A549 treated with CpdA at 1 μM for 4 hours (cell line): ENCODE measurements at places on chromosomes 5 and 9. TPM values are rescaled to one million over a fixed set of nuclear protein-coding genes. Genes with fewer than 3 reads are reported as not detected.

Gene GMCL2
- total RNA-seq: not detected in 5 replicates

Gene ROR2
- 1.4 to 2.9 TPM (median 1.7 TPM) in 5 replicates for total RNA-seq

Gene LECT2
- total RNA-seq: not detected in 5 replicates

Gene MYOZ3
- 0.05 to 0.09 TPM (median 0.06 TPM) in 4 of 5 replicates, not detected in the other for total RNA-seq

Gene DCTN3
- total RNA-seq: 103 to 115 TPM (median 112 TPM) in 5 replicates

Gene COL15A1
- 0.25 to 0.36 TPM (median 0.28 TPM) in 5 replicates for total RNA-seq

Gene EPB41L4A
- 1.3 to 2.1 TPM (median 1.5 TPM) in 5 replicates for total RNA-seq

Gene PAEP
- 0.14 to 0.27 TPM (median 0.21 TPM) in 3 of 5 replicates, not detected in the others for total RNA-seq

Gene GFI1B
- 0.07 TPM in 1 of 5 replicates, not detected in the others for total RNA-seq

Gene HSD17B3
- 0.17 TPM in 1 of 5 replicates, not detected in the others for total RNA-seq

Gene ANKRD31
- total RNA-seq: 0.03 to 0.12 TPM (median 0.07 TPM) in 5 replicates

Gene HSPB3
- not detected in 5 replicates for total RNA-seq

Gene DBH
- total RNA-seq: not detected in 5 replicates

Gene DAB2IP
- total RNA-seq: 11.5 to 14.9 TPM (median 13.5 TPM) in 5 replicates

Gene UQCRQ
- 386 to 557 TPM (median 512 TPM) in 5 replicates for total RNA-seq
